ENCODE measurements at places on chromosomes 6 and 20.

DNA sequence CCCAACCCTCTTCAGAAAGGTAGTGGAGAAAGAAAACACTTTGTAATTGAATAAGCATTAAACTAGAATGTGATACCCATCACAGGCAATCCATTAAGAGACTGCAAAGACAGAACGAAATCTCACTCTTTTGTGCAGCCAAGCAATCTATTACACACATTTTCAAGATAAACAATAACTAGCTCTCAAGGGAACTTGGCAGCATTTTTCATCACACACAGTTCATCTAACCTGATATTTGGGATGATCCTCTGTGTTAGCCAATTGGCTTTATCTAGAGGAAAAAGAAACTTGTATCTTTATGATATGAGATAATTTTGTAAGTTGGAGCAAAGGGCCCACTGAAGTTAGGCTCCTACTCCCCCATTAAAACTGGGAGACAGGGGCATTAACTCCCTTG, 1.5 kb upstream of the GZF1 start:
- no peak for DNase-seq

GRCh38 chr6:16316741-16317251, 78.4 kb downstream of the GMPR start:
- no peak for DNase-seq

DNA sequence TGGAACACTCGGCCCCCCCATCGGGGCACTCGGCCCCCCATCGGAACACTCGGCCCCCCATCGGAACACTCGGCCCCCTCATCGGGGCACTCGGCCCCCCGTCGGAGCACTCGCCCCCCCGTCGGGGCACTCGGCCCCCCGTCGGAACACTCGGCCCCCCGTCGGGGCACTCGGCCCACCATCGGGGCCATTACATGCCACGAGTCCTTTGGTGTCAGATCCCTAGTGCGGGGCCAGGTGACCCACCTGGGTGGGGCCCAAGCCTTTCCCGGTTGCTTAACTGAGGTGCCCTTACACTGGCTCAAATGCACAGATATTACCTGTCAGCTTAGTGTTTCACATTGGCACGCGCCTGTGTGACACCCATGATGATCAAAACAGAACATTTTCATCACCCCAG, 95.9 kb downstream of the TAF4 start:
- DNase-seq = no peak

GRCh38 chr6:80186082-80186481, 79.6 kb downstream of the BCKDHB start:
- DNase-seq = no peak

- DNase-seq = no peak
Observed at GRCh38 chr6:23183846-23184245, 614.5 kb downstream of the HDGFL1 start.

GRCh38 chr20:50983321-50983720, 24.7 kb downstream of the MOCS3 start:
- DNase-seq = no peak

GRCh38 chr6:9623985-9624384, 790.9 kb downstream of the TFAP2A start:
- no peak for DNase-seq

DNA sequence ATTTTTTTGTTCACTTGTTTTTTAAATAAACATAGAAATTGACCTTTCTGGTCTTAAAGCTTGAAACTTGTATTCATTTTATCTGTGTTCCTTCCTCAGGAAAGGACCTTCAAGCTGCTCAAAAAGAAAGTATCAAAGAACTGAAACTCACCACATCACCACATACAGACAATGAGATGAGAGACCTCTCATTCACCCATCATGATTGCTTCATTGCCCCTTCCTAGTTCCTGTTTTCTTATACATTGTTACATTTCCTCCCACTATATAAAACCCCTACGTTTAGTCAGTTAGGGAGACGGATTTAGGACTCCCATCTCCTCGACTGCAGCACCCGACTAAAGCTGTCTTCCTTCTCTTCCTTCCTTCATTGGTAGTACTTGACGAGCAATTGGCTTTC, 180.5 kb upstream of the OPRM1 start:
- no peak for DNase-seq

GRCh38 chr20:47610247-47610944, 108.7 kb downstream of the NCOA3 start:
- peak; percentile 63 for DNase-seq

DNA sequence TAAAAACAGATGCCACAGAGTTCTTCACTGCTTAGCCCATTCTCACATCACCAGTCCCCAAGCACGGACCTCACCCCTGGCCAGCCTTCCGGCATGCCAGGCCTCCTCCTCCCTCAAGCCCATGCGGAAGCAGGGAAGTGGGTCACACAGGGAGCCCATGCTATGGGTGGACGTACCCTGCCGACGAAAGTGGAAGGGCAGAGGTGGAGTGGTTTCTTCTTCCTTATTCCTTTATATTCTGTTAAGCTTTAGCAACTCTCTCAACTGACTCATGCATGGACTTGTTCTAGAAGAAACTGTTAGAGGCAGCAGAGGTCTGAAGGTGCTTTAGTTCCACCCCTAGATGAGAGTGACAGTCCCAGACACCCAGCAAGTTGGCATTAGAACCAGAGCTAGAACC, 118.6 kb downstream of the LY86 start:
- DNase-seq = no peak

GRCh38 chr6:163428373-163428772, 13.9 kb downstream of the QKI start:
- DNase-seq = no peak

DNA sequence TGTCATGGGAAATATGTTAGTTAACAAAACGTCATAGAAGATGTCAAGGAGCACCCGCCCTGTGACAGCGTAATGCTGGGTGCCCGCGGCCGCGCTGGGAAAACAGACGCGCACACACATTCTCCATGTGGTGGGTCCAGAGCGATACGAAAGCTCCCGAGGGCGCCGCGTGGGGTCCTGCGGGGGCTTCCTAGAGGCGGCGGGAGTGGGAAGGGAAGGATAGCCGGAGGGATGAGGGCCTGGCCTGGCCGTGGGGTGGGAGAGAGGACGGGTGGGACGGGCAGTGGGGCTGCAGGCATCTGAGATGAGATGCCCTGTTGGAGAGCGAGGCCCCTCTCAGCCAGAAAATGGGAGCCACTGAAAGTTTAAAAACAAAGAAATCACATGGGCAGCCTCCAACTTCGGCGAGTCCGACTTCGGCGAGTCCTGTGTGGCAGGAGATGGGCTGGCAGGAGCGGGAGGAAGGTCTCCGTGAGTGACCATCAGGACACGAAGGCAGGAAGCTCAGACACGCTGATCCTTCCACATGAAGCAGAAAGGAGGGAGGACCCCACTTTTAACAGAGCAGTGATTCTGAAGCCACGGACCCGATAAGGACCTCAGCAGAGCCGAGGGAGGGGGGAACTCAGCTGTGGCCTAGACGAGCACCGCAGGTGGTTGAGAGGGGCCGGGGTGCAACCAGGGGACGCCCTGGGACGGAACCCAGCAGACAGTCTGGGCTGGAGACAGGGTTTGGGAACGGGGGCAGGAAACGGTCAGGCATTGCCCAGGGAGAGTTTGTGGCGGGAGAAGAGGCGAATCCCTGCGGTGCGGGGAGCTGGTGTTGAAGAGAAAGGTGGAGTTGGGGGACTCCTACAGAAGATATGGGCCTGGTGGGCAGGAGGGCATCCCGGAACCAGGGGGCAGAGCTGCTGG, 114.1 kb upstream of the FRMD1 start:
- DNase-seq = no peak

GRCh38 chr6:17355404-17355774, 38.0 kb upstream of the CAP2 start:
- DNase-seq = no peak

- DNase-seq = no peak
Observed at GRCh38 chr6:168837254-168838036, 396.5 kb downstream of the SMOC2 start.

- DNase-seq = no peak
Observed at GRCh38 chr6:116323863-116324262, 44.1 kb upstream of the TSPYL1 start.

- DNase-seq = no peak
Observed at GRCh38 chr6:152375197-152375596, 262.0 kb downstream of the SYNE1 start.

DNA sequence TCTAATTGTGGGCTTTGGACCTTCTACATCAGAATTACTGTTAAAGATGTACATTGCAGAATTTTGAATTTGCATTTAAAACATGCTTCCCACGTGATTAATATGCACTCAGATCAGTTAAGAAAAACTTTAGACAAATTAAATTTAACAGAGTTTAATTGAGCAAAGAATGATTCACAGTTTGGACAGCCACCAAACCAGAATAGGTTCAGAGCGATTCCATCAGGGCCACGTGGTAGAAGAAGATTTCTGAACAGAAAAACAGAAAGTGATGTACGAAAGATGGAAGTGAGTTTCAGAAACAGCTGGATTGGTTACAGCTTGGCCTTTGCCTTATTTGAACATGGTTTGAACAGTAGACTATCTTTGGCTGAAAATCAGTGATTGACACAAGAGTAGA, 704.2 kb upstream of the MAP3K7 start:
- peak; percentile 76 for DNase-seq

DNA sequence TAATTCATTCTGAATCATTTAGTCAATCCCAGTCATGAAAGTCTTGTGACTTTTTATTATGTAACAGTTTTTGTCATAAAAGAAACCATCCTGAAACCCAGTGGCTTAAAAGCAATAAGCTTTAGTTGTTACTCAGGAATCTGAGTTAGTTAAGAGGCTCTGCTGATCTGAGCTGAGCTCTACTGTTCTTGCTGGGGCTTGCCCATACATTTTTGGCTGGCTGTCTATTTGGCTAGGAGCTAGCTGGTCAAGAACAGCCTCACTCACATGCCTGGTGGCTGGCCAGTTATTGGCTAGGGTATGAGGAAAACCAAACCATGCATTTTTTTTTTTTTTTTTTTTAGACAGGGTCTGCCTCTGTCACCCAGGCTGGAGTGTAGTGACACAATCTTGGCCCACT, 10.6 kb downstream of the TCF21 start:
- no peak for DNase-seq

Data from astrocyte of the cerebellum (primary cell).